ENCODE measurements at places on chromosomes 12 and 14. TPM values are rescaled to one million over a fixed set of nuclear protein-coding genes. Genes with fewer than 3 reads are reported as not detected.

DNA sequence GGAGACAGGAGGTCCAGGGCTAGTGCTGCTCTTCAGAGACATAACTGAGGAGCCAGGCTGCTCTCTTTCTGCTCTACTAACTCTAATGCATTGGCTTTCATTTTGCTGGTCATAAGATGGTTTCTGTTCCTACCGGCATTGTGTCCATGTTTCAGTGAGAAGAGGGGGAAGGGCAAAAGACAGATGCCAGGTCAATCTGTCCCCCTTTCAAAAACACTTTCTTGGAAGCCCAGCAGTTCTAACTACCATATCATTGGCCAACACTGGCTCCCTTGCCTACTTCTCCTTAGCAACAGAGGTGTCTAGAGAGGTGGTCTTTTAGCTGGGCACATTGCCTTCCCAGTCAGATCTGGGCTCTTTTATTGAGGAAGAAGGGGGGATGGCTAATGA lies 63.9 kb downstream of the TGFB3 start:
- no peak for DNase-seq

DNA sequence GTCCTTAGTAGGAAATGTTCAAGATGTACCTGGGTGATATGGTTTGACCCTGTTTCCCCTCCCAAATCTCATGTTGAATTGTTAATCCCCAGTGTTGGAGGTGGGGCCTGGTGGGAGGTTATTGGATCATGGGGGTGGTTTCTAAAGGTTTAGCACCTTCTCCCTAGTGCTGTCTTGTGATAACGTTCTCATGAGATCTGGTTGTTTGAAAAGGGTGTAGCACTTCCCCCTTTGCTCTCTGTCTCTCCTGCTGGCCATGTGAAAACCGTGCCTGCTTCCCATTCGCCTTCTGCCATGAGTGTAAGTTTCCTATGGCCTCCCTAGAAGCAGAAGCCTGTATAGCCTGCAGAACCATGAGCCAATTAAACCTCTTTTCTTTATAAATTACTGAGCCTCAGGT lies 353.0 kb upstream of the SFSWAP start:
- no peak for DNase-seq

DNA sequence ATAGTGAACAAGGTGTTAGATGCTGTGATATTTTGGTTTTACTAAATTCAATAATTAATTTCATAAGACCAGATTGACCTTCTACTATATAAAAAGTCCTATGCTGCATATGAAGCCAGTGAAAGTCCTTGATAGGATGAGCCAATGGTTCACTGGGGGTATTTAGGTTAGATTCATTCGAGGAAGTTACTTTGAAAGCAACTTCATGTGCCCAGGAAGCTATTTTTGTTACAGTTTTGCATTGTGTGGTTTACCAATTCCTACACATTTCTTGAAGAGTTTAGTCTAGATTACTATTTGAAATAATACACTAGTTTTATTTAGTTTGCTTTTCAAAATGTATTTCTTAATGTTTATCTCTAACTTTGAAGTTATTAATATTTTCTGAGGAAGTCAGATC lies 58.5 kb upstream of the RMST start:
- no peak for DNase-seq

- DNase-seq: no peak
Observed at GRCh38 chr12:51475543-51475942, 50.9 kb downstream of the SLC4A8 start.

DNA sequence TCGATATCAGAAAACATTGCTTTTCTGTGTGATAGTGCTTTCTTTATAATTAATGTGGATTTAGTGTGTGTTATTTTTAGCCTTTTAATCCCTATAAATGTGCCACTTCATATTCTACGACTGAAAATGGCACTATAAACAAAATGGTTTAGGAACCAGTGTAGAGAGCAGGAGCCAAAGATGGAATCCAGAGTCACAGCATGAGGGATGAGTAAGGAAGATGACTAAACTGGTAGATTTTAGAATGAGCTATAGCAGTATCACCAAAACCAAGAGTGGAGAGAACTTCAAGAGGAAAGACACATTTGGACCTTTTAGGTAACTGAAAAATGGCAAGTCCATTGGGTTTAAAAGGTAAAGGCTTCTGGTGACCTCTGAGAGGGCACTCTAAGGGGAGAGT lies 887.2 kb downstream of the NRXN3 start:
- DNase-seq: no peak

- DNase-seq: no peak
Observed at GRCh38 chr12:14784471-14784870, 18.8 kb downstream of the WBP11 start.

GRCh38 chr14:30553311-30553989 lies 5.5 kb upstream of the G2E3 start:
- DNase-seq: no peak

- no peak for DNase-seq
Observed at GRCh38 chr12:111842556-111843396, 748 bp downstream of the MAPKAPK5 start.

DNA sequence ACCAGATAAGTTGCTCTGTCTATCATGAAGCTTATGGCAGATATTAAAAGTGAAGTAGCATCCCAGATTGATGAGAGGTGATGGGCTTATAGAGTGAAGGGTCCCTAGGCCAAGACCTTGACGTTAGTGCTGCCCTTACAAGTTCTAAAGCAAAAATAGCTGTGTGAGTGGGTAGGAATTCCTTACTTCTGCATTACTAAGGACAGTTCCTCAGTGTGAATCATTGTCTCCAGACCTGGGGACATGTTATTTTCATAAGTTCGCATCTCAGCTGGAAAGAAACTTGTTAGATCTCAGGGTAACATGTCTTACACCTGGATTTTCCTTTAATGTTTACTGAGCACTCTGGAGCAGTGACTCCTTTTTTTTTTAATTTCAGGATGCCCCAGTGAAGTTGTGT lies 28.7 kb downstream of the MAPKAPK5 start:
- no peak for DNase-seq

DNA sequence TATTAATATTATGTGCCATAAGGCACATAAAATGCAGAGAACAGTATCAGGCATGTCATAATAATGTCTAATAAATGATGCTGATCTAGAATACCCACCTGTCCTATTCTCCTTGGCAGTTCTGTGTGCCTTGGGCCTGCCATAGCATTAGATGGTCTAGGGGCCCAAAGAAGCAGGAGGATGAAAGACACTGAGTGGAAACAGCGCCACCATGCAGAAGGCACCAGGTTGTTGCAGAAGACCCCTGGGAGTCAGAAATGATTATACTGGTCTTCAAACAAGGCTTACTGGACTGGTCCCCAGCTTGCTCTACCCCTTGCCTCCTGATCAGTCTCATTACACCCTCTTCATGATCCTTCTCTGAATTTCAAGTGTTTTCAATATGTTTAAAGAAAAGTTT lies 353.3 kb downstream of the GRIN2B start:
- DNase-seq: no peak

GRCh38 chr14:94021001-94021400 lies 5.1 kb upstream of the OTUB2 start:
- DNase-seq: no peak

- DNase-seq: no peak
Observed at GRCh38 chr14:54739514-54739913, 163.1 kb downstream of the GCH1 start.

GRCh38 chr12:51625370-51625769 lies 34.3 kb downstream of the SCN8A start:
- no peak for DNase-seq

DNA sequence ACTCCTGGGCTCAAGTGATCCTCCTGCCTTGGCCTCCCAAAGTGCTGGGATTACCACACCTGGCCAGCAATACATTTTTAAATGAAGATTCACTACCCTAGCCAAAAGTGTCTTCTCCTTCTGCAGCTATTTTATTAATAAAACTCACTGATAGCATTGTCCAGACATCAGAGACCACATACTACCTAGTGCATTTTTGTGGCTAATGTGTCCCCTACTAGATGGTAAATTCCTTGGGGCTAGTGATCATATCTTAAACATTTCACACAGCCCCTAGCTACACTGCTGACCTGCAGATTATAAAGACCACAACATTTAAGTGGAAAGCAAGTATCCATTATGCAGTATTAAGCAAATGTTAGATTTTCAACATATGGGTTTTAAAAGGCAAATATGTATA lies 17.0 kb downstream of the DTD2 start:
- no peak for DNase-seq

DNA sequence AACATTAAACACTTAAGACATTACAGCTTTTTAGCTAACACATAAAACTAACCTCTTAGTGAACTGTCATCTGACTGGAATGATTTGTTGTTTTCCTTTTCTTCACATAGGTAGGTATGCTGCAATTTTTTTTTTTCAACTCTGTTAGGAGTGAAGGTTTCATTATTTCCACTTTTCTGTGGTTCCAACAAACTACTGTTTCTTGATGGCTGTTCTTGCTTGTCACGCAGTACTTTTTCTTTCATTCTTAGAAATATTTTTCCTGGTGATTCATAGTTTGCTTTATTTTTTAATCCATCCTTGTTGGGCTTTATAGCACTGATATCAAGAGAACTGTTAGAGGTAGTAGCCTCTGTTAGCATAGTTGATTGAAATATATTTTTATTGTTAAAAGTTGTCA lies 6.3 kb downstream of the MIS18BP1 start:
- no peak for DNase-seq

DNA sequence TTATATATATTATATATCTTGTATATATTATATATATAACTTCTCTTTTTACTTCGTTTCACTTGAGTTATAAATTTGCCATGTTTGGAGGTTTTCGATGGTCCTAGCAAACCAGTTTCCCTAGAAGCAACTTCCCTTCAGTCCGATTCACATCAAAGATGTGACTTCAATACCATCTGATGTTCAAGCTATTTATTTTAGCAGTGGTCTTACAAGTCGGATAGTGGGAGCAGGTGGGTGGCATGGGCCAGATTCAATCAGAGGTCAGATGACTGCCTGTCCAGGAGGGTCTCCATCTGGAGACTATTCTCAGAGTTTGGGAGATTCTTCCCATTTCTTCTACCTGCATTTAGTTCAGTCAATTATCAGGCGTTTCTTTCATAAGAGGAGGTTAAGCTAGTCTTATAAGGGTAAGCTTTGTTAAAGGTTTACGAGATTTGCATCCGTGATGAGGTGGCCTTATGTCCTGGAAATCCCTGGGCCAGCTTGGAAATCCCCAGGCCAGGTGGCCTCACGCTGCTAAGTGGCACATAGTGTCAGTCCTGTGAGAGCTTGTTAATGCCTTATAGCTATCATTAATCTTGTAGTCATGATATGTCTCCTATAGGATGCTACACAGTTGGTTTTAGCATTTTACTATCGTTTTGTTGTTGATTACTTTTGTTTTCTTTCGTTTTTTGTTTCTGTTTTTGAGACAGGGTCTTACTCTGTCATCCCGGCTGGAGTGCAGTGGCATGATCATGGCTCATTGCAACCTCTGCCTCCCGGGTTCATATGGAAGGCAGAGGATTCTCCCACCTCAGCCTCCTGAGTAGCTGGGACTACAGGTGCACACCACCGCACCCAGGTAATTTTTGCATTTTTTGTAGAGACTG lies 145.8 kb downstream of the BICD1 start:
- DNase-seq: no peak

DNA sequence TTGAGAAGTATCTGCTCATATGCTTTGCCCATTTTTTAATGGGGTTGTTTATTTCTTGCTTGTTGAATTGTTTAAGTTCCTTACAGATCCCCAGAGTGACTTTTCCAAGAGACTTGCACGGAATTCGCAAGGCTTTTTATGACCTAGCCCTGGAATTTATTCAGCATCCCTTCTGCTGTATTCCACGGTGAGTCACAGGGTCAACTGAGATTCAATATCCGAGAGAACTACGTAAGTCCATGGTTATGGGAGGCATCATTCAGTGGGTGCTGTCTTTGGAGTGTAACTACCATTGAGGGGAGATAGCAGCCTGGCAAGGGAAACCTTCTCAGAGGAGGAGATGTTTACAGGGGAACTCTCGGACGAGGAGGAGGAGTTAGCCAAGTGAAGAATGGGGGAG lies 20.9 kb upstream of the GPRC5A start:
- DNase-seq: no peak

DNA sequence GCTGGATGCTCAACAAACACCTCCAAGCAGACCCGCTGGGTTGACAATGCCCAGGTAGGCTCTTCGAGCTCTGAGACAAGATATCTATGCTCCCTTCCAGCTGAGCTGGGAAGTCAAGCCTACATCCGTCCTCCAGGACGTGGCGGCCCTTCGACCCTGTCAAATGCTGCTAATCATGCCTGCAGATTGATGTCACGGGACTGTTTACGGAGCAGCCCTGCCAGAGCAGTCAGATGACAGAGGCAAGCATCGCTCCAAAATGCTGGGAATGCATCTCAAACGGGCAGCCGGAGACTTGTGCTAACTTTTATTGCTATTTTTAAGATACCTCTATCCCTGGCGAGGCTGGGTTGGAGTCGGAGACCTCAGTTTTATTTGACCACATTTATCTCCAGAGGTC lies 139.2 kb downstream of the NTF3 start:
- no peak for DNase-seq

DNA sequence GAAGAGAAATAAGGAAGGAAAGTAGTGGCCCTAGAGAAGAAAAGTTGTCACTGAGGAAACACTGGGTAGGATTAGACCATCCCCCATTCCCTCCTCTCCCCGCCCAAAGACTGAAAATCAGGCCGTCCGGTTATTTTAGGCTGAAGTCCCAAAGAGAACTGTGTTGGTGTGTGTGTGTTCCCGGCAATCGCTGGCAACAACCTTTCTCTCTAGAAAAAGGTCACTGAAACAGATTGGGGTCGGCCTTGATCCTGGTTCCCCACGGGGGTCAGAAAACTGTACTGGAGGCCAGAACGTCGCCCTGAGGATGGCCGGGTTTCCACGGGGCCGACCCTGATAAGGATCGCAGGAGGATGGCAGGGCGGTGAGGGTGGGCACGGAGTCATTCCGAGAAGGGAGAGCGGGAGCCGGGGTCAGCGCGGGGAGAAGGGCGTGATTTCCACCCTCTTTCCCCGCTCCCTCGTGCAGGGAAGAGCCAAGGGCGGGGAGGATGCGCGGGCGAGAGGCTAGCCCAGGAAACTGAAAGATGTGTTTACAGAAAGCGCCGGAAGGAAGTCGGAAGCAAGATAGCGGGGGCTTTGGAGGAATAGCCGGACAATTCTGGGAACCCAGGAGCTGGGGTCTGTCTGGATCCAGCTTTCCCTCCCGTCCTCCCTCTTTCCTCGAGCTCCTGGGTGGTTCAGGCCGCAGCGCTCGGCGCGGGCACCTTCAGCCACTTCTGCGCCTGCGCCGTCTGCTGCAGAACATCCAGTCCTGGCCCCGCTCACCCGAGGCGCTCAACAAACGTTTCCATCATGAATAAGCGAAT lies 25.3 kb upstream of the SPTLC2 start:
- peak; percentile 89 for DNase-seq

Gene CMKLR1
- 8.8 TPM for total RNA-seq

Gene HELB
- 0.56 TPM for total RNA-seq

Gene FGF6
- total RNA-seq: not detected

Gene TAMALIN
- total RNA-seq: 37.5 TPM

Gene PTPRB
- 32.2 TPM for total RNA-seq

Gene AKAP5
- total RNA-seq: 0.41 TPM

Gene ALDH1L2
- 6.7 TPM for total RNA-seq

Gene FAM90A1
- 0.09 TPM for total RNA-seq

Gene DAO
- total RNA-seq: not detected

Gene ACSS3
- 27.5 TPM for total RNA-seq

Gene PRB2
- total RNA-seq: not detected
